Suppressor macrophage treated with lipopolysaccharide for 4 hours (primary cell): ENCODE measurements at places on chromosomes 4 and X.
A peak's percentile ranks its signal among the peaks of the same experiment; 100 is the strongest.

- no peak for DNase-seq
Observed at GRCh38 chrX:87528487-87528886, 10.9 kb downstream of the KLHL4 start.

DNA sequence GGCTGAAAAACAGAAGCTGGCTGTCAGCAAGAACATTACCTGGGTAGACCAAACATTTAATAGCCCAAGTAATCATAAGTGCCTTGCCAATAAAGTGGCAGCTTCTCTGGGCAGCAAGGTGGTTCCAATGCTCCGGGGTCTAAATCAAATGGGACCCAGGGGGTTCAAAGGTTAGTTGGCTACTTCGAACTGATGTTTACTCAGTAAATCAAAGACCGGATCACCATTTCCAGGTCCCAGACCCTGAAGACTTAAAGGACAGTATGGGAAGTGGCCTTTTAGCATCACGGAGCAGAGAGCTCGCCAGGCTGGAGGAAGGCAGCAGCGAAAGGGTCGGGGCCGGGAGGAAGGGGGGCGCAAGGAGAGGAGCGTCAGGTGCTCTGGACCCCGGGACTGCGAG is 1.0 kb downstream of the SH3KBP1 start:
- no peak for DNase-seq

GRCh38 chr4:5137927-5138326 is 86.6 kb downstream of the STK32B start:
- DNase-seq: no peak

DNA sequence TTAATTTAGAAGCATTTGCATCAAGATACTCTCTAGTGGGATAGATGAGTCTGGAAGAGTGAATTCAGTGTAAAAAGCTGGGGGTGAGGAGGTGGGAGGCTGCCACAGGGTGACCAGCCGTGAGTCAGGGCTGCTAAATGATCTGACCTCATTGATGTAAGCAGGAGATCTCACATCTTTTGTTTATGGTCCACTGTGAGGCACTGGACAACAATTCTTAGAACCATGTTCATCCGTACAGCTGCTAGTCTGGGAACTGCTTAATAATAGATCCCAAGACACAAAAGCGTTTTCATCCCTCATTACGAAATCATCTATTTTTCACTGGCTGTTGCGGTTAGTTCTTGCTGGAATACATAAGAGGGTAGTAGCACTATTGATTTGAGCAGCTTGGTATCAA is 14.1 kb downstream of the KLF3 start:
- DNase-seq: no peak

DNA sequence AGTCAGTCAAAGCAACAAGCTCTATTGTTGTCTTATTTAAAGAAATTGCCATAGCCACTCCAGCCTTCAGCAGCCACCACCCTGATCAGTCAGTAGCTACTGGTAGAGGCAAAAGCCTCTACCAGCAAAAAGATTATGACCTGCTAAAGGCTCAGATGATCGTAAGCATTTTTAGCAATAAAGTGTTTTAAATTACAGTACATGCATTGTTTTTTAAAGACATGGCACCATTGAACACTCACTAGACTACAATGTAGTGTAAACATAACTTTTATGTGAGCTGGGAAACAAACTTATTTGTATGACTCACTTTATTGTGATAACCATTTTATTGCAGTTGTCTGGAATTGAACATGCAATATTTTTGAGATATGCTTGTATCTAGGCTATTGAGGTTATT is 32.3 kb upstream of the DYNLT3 start:
- no peak for DNase-seq

- DNase-seq: no peak
Observed at GRCh38 chr4:23881052-23881501, 8.8 kb downstream of the PPARGC1A start.

DNA sequence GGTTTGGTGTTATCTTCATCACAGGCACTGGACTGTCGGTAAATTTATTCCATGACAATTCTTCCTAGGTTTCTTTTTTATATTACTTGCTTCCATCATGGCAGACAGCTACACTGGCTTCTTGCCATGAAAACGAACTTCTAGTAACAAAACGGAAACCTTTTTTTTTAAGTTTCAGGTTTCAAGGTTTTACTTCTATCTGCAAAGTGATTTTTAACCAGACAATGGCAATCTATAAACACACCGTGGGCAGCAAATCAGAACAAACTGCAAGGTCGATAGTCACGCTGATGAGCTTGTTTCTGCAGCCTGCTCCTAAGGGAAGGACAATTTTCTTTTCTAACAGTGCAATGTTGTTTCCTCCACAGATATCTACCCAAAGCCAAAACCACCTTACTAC is 29.9 kb downstream of the XG start:
- DNase-seq: no peak

GRCh38 chr4:23970201-23970850 is 80.5 kb upstream of the PPARGC1A start:
- no peak for DNase-seq

DNA sequence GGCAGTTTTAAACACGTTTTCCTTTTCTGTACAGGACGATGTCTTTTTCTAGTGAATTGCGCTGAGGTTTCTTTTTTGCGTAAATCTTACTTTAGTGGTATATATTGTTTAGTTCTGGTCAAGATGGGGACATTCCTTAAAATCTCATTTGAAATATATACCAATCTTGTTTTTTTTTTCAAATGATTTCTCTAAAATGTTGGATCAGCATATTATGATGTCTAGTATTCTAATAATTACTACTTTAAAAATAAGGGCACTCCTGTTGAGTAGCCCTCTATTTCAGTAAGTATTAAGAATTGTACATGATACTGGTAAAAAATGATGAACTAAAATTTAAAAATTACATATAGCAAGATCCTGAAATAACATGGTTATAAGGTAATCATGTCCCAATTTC is 224.1 kb upstream of the ARHGAP24 start:
- no peak for DNase-seq

DNA sequence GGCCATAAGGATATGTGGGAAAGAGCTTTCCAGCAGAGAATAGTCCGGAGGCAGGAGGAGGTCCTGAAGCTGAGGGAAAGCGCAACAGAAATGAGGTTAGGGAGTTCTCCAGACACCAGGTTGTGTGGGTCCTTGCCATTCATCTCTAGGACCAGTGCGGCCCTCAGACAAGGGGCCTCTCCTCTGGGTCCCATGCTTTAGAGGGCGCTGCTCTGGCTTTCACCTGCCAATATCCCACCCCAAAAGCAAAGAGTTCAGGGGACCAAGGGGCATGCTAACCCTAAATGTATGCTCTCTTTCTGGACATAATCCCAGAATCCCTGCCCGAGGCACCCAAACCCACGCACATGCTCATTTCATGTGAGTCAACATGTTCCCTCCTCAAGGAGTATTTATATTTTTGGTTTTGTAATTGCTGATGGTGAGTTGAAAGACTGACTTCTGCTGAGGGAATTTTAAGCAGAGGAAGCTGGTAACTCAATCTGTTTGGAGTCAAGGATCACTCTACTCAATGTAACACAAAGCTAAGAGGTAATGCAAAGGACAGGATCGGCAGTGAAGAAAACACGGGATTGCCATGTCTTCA is 14.8 kb downstream of the RPL34 start:
- no peak for DNase-seq

DNA sequence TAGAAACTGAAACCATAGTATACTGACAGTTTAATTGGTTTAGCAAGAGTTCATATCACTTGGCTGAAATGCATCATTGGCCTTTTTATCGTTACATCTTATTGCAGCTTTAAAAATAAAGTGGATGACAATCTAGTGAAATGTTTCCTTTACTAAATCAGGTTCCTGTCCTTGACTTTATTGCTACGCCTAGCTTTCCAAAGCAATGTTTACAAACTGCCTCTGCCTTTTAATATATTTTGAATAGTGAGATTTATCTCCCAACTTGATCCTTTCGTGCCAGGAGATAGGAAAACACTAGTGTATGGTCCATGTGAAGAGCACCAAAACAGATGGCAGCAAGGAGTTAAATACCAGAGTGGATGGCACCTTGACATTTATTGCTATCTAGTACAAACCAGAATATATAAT is 67.0 kb downstream of the GPC3 start:
- no peak for DNase-seq

GRCh38 chr4:14749910-14750309 is 252.4 kb upstream of the CPEB2 start:
- peak; percentile 35 for DNase-seq

GRCh38 chrX:23610495-23610894 is 56.8 kb upstream of the PRDX4 start:
- DNase-seq: no peak

DNA sequence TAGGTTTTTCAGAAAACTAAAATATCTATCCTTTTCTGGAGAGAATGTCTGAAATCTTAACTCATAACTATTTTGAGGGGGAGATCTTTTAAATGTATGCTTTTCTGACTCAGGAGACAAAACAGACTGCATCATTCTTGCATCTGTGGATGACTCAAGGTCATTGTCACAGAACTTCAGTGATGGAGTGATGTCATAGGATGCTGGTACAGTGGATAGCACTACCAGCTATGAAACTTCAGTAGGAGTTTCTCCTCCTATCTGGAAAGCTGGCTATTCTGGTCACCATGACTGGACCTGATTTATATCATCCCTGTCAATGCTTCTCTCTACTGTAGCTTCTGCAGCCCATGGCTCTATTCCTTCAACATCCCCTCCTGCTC is 50.3 kb downstream of the PARM1 start:
- DNase-seq: no peak

DNA sequence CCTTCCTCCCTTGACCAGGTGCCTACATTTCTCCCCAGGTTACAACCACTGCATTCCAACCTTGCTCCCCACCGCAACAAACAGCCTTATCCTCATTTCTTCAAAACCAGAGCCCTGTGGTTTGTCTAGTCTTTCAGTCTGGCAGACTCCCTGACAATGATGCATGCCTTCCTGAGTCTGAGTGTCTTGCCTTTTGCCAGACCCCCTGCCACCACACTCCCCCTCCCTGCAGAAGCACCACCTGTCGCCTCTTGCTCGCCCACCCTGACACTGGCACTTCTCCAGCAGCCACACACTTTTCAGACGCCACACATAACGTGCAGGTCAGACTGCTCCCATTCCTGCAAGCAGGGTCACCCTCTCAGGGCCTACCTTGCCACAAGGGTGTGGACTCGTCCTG is 349.2 kb upstream of the NOCT start:
- DNase-seq: no peak

DNA sequence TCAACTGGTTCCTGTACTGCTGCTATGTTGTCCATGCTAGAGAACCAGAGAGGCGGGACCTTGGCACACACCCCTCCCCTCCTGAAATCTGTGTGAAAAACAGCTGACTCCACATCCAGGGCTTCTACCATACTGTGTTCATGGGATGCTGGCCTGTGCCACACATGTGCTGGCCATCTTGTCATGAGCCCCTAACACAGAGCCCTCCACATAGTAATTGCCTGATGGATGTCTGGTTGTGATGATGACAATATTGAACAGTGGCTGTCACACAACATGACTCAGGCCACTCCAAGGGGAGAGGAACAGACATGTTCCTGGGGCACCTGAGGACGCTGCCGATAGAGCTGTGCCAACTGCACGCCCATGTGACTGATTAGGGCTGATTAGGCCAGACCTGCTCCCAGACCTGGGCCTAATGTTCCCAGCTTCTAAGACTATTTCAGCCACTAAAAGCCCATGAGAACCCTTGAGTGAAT is 13.1 kb downstream of the SLC25A5 start:
- DNase-seq: no peak

DNA sequence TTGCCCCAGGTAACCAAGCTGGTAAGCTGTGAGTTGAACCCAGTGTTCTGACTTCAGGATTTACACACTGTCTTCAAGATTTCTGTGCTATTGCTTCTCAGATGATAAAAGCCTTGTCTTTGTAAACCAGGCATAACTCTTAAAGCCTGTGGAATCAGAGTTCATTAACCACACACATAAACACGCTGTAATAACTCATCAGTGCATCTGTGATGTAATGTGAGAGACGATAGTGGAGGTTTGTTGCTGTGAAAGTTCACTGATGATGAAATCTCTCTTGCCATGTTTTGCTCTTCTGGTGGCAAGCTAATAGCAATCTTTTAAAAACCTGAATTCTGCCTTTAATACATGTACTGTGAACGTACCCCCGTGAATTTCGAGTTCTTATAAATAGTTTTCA is 41.5 kb downstream of the CLCN4 start:
- DNase-seq: peak; percentile 33

- DNase-seq: no peak
Observed at GRCh38 chr4:41991916-41992767, 1.8 kb downstream of the SLC30A9 start.

DNA sequence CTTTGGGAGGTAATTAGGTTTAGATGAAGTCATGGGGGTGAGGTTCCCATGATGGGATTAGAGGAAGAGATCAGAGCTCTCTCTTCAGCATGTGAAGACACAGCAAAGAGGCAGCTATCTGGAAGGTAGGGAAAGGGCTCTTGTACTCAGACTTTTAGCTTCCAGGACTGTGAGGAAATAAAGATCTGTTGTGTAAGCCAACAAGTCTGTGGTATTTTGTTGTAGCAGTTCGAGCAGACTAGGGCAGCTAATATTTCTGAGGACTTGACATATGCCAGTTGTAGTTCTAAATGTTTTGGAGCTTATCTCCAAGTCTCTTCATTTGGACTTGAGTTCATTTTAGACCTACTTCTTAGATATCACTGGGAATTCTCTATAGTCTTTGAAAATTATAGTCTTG is 137.3 kb upstream of the PDE5A start:
- no peak for DNase-seq

DNA sequence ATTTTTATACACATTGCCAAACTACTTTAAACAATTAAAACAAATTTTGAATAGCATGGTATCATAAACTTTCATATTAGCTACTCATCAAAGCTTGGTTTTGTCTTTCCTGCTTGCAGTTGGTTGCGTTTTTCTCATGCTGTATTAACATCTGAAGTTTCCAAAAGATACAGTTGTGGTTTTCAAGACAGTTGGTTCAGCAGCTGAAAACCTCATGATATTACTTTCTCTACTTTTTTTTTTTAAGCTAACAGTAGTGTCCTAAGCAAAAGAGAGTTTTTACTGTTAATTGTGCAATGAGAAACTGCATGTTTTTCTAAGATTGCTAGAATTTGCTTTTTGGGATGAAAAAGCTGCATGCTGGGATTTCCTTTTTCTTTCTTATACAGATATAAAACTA is 15.2 kb downstream of the RUFY3 start:
- no peak for DNase-seq

- no peak for DNase-seq
Observed at GRCh38 chrX:21840193-21840545, 752 bp downstream of the MBTPS2 start.

GRCh38 chr4:123259676-123260646 is 136.6 kb upstream of the SPRY1 start:
- no peak for DNase-seq

GRCh38 chr4:5371415-5372190 is 320.3 kb downstream of the STK32B start:
- DNase-seq: no peak

- no peak for DNase-seq
Observed at GRCh38 chr4:33025236-33025635, 2305.1 kb downstream of the PCDH7 start.

DNA sequence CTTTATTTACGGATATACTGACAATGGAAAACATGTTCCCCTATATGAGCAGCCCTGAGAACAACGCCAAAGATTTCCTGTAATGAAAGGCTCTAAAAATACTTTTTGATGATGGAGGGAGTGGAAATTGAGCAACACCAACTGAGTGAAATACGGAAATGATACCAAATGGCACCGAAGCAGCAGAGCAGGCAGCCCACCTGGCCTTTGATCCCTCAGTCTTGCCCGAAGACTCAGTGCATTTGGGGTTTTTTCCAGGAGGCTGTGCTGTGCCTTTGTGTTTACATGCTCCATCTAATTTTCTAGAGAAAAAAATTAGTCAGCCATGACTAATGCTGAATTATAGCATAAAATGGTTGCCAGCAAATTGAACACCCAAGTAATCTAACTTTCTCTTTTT is 169.9 kb upstream of the RBPJ start:
- peak; percentile 71 for DNase-seq
